ENCODE measurements at places on chromosomes 3 and 15. TPM values are rescaled to one million over a fixed set of nuclear protein-coding genes. Genes with fewer than 3 reads are reported as not detected.
A peak's percentile ranks its signal among the peaks of the same experiment; 100 is the strongest.

- peaks cover 5% of the 10 kb centered on the region for H3K4me1 ChIP-seq
- H3K36me3 ChIP-seq: peaks cover 4% of the 10 kb centered on the region
- H3K27ac ChIP-seq: no peak overlapping the region
- H3K27me3 ChIP-seq: no peaks in the 10 kb centered on the region
- no peak for DNase-seq
Observed at GRCh38 chr3:42905740-42906069, 237 bp upstream of the ZNF662 start.

DNA sequence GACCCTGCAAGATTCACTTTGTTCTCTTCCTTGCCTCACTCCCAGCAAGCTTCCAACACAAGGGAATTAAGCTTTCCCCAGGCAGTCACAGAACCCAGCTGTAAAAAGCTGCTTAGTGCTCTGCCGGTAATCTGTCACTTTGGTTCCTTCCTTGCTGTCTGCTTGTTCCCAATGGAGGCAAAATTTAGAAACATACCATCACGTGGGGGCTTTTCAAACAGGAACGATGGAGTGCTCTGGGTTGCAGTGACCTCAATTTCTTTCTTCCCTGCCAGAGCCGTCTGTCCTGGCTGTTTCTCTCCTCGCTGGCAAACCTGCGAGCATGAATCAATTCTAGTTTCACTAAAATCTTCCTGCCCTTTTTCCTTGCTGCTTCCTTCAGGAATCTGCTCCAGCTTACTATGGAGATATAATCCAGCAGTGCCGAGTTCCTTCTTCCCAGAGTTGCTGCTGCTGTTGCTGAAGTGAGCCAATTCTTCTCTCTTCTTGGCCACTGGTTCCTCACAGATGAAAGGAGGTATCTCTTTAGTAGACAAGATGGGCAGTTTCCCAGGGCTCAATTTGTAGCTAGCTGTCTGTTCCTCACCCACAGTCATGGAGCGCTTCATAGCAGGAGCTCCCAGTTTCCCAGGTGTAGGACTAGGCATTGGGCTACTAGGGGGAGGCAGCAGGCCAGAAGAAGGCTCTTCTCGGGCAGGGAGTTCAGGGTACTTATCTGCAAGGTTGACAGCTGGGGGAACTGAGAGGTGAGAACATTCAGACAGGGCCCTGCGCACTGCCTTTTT lies 88.1 kb downstream of the DHX30 start:
- H3K36me3 ChIP-seq: no peaks in the 10 kb centered on the region
- H3K27ac ChIP-seq: no peak overlapping the region
- no peaks in the 10 kb centered on the region for H3K27me3 ChIP-seq
- H3K4me3 ChIP-seq: peak overlapping the region; percentile 10
- peak; percentile 26 for DNase-seq

Gene ABI3BP
- total RNA-seq: 160 TPM

Gene CORO2B
- total RNA-seq: 7.9 TPM

Gene TM6SF1
- total RNA-seq: 10.4 TPM

DNA sequence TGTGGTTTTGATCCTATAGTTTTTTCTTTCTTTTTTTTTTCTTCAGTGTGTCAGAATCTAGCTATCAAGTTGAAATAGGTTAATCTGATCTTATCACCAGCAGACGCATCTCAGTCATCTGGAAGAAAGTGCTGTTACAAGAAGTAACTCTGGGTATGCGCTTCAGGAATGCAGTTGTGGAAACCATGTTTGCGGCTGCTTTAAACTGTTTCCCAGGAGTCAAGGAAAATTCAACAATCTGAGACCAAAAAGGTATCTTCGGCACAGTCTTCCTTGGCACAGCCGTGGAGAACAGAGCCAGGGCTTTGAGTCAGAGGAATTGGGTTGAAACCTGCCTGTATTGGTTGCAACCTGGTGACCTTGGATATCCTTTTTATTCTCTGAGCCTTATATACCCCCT lies 59.9 kb downstream of the CD47 start:
- H3K36me3 ChIP-seq: no peaks in the 10 kb centered on the region
- H3K4me1 ChIP-seq: no peaks in the 10 kb centered on the region
- no peak for DNase-seq
- H3K27me3 ChIP-seq: no peaks in the 10 kb centered on the region
- no peak overlapping the region for H3K27ac ChIP-seq
- no peak overlapping the region for H3K4me3 ChIP-seq

Gene KATNBL1
- total RNA-seq: 32.2 TPM

Gene RAB43
- total RNA-seq: 27.6 TPM

Gene ACTC1
- total RNA-seq: 25.0 TPM

DNA sequence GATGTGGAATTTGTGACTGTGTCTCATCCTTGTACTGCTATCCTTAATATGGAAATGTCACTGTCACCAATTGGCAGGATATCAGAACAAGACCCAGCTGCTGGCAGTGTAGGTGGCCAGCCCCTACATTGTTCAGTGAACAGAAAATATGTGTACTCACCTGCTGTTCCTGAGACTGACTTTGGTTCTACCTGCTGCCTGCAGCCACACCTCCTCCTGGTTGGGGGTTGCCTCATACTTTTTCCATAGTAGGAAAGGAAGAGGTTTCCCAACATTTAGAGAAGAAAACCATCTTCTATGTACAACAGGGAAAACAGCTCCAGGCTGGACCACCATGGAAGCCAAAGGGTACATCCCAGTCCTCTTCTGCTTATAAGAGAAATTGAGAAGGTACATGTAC lies 35.9 kb downstream of the SLC12A1 start:
- no peaks in the 10 kb centered on the region for H3K27me3 ChIP-seq
- H3K4me3 ChIP-seq: no peak overlapping the region
- H3K36me3 ChIP-seq: no peaks in the 10 kb centered on the region
- no peak overlapping the region for H3K27ac ChIP-seq
- DNase-seq: no peak

DNA sequence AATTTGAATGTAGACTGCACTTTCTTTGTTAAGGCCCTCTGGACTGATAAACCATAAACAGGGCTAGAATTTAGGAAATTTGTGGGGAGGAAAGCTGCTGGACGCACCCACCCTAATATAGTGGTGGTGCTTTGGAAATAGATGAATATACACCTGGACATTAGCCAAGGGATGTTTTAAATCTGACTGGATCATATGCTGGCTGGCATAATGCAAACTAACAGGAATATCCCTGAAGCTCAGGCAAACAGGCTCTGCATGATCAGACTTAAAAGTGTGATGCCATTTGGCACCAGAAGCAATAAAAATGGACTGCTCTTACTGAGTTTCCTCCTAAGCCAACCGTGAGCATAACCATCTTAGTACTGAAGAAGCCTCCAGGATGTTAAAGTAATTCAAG lies 465.8 kb upstream of the ROBO1 start:
- DNase-seq: no peak
- H3K4me1 ChIP-seq: no peaks in the 10 kb centered on the region
- no peaks in the 10 kb centered on the region for H3K27me3 ChIP-seq
- no peak overlapping the region for H3K27ac ChIP-seq

Gene FETUB
- total RNA-seq: not detected

Gene ZBTB38
- total RNA-seq: 113 TPM

GRCh38 chr15:89704411-89704810 lies 13.8 kb downstream of the WDR93 start:
- H3K4me1 ChIP-seq: no peaks in the 10 kb centered on the region
- no peak overlapping the region for H3K4me3 ChIP-seq
- no peaks in the 10 kb centered on the region for H3K36me3 ChIP-seq
- DNase-seq: no peak
- no peak overlapping the region for H3K27ac ChIP-seq

- H3K4me1 ChIP-seq: no peaks in the 10 kb centered on the region
- no peak overlapping the region for H3K27ac ChIP-seq
- no peak overlapping the region for H3K4me3 ChIP-seq
- no peaks in the 10 kb centered on the region for H3K27me3 ChIP-seq
Observed at GRCh38 chr3:100891827-100892226, 101.4 kb downstream of the ABI3BP start.

DNA sequence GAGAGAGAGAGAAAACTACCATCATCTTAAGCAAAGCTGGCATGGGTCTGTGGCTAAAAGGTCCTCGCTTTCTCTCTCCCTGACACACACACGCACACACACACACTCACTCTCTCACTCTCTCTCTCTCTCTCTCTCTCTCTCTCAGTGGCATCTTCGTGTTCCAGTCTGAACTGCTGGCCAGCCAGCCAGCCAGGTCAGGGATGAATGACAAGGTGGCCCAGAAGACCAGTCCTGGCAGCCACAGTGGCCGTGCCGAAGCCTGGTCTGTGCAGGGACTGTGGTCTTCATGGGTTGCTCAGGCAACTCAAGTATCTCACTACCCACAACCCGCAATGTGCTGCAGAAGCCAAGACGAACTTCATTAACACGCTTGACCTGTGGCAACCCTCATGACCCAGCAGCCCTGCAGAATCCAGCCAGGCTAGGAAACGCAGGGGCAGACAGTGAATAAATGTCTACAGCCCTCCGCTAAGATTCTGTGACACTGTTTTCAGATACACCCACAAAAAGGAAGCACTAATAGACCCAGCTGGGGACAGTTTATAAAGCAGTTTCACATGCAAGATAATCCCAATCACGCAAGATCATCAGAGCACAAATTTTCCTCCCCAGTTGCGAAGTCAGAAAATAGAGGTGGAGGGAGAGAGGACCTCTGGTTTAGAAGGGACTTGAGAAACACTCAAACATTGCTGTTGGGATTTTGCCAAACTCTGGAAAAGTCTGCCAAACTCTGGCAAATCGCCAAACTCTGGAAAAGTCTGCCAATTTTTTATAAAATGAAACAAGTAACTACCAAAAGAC lies 66.4 kb downstream of the XXYLT1 start:
- H3K4me3 ChIP-seq: no peak overlapping the region
- no peaks in the 10 kb centered on the region for H3K36me3 ChIP-seq
- H3K27me3 ChIP-seq: no peaks in the 10 kb centered on the region
- no peaks in the 10 kb centered on the region for H3K4me1 ChIP-seq
- no peak for DNase-seq
- H3K27ac ChIP-seq: peak overlapping the region; percentile 4

DNA sequence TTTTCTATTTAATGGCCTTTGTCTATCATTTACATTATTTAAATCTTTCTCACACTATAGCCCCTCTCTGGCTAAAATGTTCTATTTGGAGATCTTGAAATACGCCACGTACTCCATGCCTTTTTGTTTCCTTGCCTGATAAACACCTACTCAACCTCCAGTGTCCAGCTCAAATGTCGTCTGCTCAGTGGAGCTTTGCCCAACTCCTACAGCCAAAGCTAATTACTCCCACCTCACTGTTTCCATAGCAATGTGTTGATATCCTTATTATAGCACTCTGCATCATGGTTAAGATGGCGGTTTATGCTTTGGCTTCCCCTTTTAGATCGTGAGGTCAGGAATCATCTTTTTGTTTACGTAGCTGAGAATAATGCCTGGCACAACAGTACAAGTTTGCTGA lies 55.9 kb downstream of the NGLY1 start:
- H3K4me3 ChIP-seq: no peak overlapping the region
- H3K27ac ChIP-seq: no peak overlapping the region
- peaks cover 5% of the 10 kb centered on the region for H3K36me3 ChIP-seq
- no peak for DNase-seq
- H3K4me1 ChIP-seq: no peaks in the 10 kb centered on the region
- H3K27me3 ChIP-seq: no peaks in the 10 kb centered on the region

Gene MCCC1
- 35.3 TPM for total RNA-seq

DNA sequence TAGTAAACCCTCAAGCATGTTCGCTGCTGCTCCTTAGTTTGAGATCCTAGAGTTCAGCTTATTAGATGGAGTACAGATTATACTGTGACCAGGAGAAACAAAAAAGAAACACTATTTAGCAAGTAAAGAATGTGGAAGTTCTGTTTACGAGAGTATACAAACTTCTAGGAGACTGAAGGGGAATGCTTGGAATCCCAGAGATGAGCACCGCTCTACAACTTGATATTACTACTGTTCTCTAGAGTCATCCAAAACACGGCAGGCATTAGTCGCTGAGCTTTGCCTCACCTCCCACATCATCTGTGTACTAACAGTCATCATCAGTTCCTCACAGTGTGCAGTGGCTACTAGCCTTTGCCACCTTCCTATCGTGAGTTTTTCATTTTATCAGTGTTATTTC lies 121.4 kb upstream of the CHRM5 start:
- no peak overlapping the region for H3K4me3 ChIP-seq
- no peaks in the 10 kb centered on the region for H3K4me1 ChIP-seq
- no peaks in the 10 kb centered on the region for H3K27me3 ChIP-seq
- H3K36me3 ChIP-seq: no peaks in the 10 kb centered on the region
- no peak overlapping the region for H3K27ac ChIP-seq
- no peak for DNase-seq

DNA sequence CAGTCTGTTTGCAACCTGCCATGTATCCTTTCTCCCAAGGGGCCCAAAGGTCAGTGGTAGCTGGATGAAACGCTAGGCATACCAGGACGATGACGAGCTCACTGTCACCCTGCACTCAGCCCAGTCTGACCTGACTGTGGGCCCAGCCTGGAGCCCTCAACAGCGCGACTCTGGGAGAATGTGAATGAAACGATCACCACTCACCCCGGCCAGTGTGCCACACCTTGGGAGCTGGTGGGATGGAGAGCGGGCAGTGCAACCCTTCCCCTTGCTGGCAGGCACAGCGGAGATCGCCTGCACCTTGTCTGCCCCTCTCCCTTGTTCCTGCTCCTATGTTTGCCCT lies 27.2 kb downstream of the SRPRB start:
- no peaks in the 10 kb centered on the region for H3K4me1 ChIP-seq
- no peak for DNase-seq
- H3K27ac ChIP-seq: no peak overlapping the region
- no peaks in the 10 kb centered on the region for H3K27me3 ChIP-seq
- no peak overlapping the region for H3K4me3 ChIP-seq

- H3K27ac ChIP-seq: no peak overlapping the region
- H3K36me3 ChIP-seq: no peaks in the 10 kb centered on the region
- peak; percentile 65 for DNase-seq
- H3K27me3 ChIP-seq: no peaks in the 10 kb centered on the region
- H3K4me3 ChIP-seq: peak overlapping the region; percentile 98
Observed at GRCh38 chr15:41417418-41418195, 712 bp downstream of the RTF1 start.

GRCh38 chr15:95793231-95793630 lies 537.3 kb upstream of the NR2F2 start:
- no peak overlapping the region for H3K27ac ChIP-seq
- no peaks in the 10 kb centered on the region for H3K27me3 ChIP-seq
- H3K4me3 ChIP-seq: no peak overlapping the region
- no peak for DNase-seq

DNA sequence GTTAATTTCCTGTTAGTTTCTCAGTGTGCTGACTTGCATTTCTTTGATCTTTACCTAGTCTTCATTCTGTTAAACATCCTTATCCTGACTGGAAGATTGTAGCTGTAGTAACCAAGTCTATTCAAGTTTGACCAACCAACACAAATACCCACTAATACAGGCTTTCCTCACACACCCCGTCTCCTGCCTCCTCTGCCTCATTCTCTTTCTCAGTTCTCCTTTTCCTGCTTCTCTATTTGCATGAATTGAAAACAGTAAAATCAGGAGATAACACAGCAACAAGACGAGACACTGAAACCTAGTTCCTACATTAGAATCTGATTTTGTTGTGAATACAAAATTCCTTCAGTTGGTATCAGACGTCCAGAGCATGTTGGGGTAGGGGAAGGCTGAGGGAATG lies 116.9 kb upstream of the ARPP21 start:
- H3K4me1 ChIP-seq: no peaks in the 10 kb centered on the region

- peaks cover 18% of the 10 kb centered on the region for H3K27me3 ChIP-seq
- H3K27ac ChIP-seq: peak overlapping the region; percentile 86
- H3K4me3 ChIP-seq: peak overlapping the region; percentile 45
- H3K4me1 ChIP-seq: no peaks in the 10 kb centered on the region
- DNase-seq: peak; percentile 73
- H3K36me3 ChIP-seq: no peaks in the 10 kb centered on the region
Observed at GRCh38 chr3:169658311-169658931, 5.1 kb downstream of the MECOM start.

Measured in kidney (tissue), 22 donors.